Progenitor cell of endocrine pancreas (in vitro differentiated cells): ENCODE measurements at places on chromosomes 11 and 22. TPM values are rescaled to one million over a fixed set of nuclear protein-coding genes. Genes with fewer than 3 reads are reported as not detected.

DNA sequence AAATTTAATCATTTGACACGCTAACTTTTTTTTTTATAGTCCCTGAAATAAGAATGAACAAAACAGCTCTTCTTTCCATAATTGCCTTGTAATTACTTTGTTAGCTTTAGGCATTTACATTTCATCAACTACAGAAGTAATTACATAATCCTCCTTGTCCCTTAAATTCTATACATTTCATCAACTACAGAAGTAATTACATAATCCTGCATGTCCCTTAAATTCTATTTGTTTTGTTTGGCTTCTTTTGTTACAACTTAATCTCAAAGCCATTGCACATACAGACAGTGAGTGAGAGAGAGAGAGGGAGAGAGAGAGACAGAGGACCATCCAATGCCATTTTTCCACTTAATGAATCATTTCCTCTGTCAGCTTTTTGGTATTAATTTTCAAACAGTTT, 873.2 kb downstream of the METTL15 start:
- no peak overlapping the region for H3K27ac ChIP-seq
- no peak overlapping the region for H3K4me3 ChIP-seq
- H3K27me3 ChIP-seq = no peaks in the 10 kb centered on the region
- no peaks in the 10 kb centered on the region for H3K36me3 ChIP-seq
- no peak for DNase-seq

- H3K27ac ChIP-seq = no peak overlapping the region
- H3K4me1 ChIP-seq = peaks cover 20% of the 10 kb centered on the region
- DNase-seq = no peak
- H3K27me3 ChIP-seq = no peaks in the 10 kb centered on the region
Observed at GRCh38 chr11:82901922-82902485, 468 bp downstream of the DDIAS start.

DNA sequence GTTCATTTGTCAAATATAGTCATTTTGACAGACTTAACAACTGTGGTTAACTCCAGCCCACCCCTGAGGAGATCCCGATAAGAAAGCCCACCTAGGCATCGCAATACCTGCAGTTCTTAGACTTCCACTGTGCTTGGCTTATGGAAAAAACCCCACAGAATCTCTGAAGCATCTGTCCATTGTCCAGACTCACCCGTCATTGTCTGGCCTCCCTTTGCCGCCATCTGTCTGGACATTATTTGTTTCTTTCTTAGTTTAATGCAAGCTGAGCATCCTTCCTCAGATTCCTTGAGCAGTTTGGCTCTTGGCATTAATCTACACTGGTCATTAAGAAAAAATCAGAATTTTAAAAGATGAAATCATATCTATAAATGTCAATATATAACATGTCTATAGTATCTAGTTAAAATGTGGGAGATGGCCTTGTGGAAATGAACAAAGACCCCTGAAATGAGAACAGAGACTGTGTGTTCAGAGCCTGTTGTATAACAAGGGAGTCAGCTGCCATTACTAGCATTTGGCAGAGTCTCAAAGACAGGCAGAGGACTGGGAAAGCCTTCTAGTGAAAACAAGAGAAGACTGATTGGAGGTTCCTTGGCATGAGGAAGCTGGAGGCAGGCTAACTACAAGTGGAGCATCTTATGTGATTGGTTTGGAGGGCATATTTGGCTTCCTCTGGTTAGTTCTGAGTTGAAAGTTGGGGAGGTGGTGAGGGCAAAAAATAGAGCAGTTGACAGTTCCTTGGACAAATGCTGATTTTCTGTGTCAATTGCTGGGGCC, 80.4 kb downstream of the SPON1 start:
- H3K27ac ChIP-seq = no peak overlapping the region
- no peak for DNase-seq
- no peak overlapping the region for H3K4me3 ChIP-seq
- peaks cover 6% of the 10 kb centered on the region for H3K4me1 ChIP-seq
- H3K36me3 ChIP-seq = no peaks in the 10 kb centered on the region
- H3K27me3 ChIP-seq = no peaks in the 10 kb centered on the region

OR6A2 gene
- total RNA-seq = 0.13 and 0.24 TPM in 2 replicates

DNA sequence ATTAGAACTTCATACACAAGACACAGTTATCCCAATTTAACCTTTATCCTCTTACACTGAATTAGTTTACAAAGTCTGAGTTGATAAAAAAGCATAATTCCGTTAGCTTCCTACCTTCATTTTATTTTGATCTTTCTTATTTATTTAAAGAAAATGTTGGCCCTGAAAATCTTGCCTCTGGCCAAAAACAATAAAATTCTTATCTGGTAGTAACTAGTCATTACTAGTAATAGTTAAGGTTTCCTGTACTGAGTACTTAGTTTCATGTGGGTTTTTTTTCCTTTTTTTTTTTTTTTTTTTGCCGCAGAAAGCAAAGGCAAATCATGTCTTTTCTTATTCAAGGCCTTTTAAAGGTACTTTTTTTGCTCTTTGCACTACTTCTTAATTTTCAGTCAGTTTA, 120.6 kb downstream of the PAX6 start:
- H3K27me3 ChIP-seq = no peaks in the 10 kb centered on the region
- no peaks in the 10 kb centered on the region for H3K4me1 ChIP-seq
- peaks cover 7% of the 10 kb centered on the region for H3K36me3 ChIP-seq
- no peak overlapping the region for H3K27ac ChIP-seq
- H3K4me3 ChIP-seq = no peak overlapping the region
